ENCODE measurements at places on chromosomes 11 and 22.

DNA sequence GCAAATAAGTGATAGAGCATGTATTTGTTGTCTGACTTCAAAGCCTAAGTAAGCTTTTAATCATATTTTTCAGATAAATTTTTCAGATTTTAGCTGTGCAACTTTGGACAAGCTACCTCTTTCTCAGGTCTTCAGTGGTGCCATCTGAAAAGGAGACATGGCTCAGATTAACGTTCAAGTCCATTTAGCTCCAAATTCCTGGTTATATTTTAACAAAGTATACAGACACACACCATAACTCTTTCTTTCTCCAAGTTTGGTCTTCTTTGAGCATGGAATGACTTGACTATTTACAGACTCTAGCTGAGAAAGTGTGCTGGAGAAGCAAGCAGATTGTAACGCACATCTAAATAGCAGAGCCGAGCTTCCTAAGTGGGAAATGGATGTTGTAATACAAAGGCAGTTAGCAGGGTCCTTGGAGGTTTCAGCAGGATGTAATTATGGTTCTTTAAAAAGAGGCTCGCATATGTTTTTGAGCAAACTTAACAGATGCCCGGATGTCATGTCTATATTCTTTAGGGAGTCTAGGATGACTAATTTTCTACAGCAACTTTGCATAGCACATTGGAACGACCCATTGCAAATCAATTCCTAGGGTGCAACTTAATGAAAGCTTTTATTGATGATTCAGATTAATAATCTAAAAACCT, 128.1 kb upstream of the E2F8 start:
- no peak for DNase-seq

DNA sequence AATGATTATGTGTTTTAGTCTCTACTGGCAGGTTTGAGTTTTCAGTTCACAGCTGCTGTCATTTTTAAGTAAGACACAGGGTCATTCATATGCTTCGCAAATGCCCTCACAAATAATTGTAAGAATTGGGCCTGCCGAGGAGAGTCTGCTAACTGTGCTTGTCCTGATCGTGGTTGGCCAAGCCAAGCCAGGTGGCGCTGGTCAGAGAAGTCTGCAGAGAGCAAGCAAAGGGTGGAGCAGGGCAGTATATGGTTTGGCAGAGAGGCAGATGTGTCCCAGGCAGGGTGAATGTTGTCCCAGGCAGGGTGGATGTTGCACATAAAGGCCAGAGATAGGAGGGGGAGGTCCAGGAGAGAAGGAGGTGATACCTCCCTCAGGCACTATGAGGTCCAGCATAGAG, 52.7 kb downstream of the SCN3B start:
- DNase-seq = no peak

DNA sequence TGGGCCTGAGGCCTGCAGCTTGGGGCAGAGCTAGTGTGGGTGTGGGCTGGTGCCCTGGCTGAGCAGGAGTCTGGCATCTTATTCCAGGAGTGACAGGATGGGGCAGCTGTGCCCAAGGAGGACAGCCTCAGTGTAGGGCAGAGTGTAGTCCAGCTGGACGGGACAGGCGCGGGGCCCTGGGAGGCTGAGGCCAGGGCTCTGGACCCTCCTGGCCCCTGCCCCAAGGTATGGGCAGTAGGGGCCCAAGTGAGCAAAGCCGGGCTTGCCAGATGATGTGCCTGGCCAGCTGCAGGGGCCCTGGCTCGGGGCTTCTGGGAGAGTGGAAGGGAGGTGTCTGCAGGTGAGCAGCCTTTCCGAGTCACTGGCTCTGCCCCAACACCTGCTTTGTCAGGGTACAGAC, 1190.9 kb downstream of the BRD1 start:
- no peak for DNase-seq

DNA sequence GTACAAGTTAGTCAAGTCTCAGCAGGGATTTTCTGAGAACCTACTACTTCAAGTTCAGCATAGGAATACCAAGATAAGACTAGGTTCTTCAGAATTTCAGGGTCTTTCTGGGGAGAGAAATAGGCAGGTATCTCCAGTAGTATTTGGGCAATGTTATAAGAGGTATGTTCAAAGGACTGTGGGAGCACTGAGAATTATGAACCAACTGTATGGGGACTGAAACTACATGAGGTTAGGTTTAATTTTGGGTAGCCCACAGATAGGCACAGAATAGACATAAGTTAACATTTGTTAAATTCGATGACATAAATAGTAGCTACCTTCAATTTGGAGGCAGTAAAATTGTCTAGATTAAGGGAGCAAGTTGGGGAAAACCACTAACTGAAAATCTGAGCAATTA, 9.2 kb upstream of the GAB2 start:
- no peak for DNase-seq

GRCh38 chr11:56577621-56578020, at the start of gene OR5M10:
Gene OR5M10 (minus strand): TSS chr11:56577721. CDS start chr11:56577721, 0 bp downstream.
- DNase-seq = no peak

DNA sequence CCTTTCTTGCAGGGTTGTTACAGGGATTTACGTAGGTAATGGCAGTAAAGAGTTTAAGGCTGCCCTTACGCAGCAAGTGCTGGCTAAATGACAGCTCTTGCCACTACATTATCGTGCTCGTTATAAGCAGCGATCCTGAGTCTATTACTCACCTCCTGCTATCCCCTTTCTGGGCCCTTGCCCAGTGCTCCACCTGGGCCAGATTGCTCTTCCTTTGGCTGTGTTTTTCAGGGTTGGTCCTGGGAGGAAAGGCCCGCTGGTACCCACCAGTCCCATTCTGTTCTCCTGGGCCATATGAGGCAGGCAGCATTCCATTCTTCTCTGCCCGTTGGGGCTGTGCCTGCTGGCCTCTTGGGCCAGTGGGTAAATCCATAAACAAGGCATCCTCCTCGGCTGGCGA, 87.5 kb downstream of the C11orf58 start:
- DNase-seq = no peak

DNA sequence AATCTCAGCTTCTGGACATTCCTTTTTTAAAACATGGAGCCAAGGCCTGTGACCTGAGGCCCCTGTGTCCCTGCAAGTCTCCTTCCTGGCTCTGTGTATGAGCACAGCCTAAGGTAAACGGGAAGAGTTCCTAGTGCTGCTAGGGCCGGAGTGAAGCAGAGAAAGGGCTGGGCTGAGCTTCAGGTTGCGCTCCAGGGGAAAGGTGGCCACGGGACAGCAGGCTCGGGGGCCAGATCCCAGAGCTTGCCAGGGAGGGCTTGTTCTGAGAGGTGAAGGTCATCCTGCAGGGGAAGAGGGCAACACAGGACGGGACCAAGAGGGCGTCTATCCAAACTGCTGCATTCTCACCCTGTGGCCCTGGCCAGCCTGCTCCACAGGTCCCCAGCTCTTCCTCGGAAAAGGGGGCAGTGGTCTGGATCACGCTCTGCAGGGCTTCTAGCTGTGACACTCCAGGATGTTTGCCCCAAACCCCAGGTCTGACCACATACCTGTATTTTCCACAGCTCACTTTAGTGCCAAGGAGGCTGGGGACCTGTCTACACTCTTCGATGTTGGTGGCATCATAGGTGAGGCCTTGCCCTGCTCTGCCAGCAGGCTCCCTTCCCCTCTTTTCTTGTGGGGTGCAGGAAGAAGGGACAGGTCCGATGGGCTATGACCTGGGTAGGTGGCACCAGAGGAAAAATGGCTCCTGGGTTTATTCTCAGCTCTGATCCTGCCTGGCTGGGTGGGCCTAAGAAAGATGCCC, 20.4 kb downstream of the SLC37A2 start:
- no peak for DNase-seq

DNA sequence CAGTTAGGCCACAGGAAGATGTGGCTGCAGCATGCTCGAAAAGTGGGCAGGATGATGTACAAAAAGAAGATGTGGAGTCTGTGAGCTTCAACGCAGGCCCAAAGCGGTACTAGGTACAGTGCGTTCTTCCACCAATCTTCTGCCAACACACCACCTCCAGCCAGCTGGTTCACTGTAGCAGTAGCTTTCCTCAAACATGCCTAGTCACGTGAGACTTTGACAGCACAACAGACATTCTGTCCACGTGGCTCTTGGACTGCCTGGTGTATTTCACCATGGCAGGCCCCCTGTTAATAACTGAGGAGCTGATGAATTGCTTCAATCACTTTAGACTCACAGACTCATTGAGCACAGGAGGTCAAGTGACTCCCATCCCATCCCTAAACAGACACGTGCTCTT, 14.1 kb downstream of the SYN3 start:
- no peak for DNase-seq

GRCh38 chr22:30628491-30628890, 7.1 kb upstream of the SLC35E4 start:
- no peak for DNase-seq

DNA sequence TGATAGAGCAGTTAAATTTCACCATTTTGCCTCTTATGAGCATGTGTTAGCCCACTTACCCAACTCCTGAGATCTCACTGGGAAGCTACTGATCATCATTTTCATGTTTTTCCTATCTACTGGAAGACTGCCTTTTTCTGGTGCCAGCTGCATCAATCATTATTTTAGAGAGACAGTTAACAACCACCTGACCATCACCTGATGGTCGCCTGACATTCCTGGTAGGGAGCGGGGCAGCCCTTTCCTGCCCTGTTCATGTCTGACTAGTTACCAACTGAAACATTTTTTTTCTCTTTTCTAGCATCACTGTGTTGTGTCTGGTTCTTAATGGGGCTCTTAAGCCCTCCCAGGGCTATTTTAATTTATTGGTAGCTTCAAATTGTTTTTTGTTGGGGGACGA, 20.2 kb upstream of the PATL1 start:
- no peak for DNase-seq

- DNase-seq = no peak
Measured at GRCh38 chr22:49663311-49663711, 164.4 kb downstream of the BRD1 start.

- no peak for DNase-seq
Measured at GRCh38 chr22:40703736-40704135, 24.5 kb downstream of the MCHR1 start.

DNA sequence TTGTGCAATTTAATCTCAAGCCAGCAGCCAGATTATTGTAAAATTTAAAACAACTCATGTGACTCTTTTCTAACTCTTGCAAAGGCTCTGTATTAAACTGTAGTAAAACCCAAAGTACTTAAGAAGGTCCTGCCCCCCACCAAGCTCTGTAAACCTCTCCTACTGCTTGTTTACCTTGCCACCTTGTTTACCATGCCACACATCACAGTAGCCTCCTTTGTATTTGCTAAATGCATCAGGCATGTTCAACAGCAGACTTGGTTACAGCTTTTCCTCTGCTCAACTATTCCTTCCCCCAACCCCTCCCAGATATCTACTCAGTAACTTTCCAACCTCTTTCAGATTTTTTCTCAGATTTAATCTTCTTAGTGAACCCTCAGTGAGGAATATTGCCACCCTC, 861.6 kb downstream of the METTL15 start:
- no peak for DNase-seq

DNA sequence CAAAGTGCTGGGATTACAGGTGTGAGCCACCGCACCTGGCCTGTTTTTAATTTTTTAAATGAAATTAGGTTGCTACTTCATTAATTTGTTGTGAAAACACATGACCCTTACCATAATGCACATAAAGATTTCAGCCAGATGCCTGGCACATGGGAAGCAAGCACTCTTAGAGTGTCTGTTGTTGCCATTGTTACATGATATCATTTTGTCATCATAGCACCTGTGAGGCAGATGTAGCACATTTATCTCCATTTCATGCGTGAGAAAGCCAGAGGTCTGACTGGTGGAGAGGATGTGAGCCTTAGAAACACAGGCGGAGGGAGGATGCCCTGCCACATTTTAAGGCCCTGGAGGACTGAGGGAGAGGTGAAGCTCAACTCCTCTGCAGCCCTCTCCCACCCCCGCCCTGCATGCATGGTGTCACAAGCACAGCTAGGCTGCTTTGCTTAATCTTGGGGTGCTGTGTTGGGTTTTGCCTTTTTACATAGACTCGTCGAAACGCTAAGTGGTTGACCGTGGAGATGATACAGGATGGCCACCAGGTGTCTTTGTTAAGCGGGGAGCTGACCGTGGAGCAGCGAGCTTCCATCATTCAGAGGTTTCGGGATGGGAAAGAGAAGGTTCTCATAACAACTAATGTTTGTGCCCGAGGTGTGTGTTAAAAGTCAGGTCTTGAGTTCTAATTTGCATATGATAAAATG, 14.0 kb downstream of the DDX25 start:
- DNase-seq = no peak

GRCh38 chr11:65067446-65067845, 9.1 kb upstream of the NAALADL1 start:
- no peak for DNase-seq

- DNase-seq = no peak
Measured at GRCh38 chr22:24107661-24108060, 73.6 kb upstream of the SUSD2 start.

DNA sequence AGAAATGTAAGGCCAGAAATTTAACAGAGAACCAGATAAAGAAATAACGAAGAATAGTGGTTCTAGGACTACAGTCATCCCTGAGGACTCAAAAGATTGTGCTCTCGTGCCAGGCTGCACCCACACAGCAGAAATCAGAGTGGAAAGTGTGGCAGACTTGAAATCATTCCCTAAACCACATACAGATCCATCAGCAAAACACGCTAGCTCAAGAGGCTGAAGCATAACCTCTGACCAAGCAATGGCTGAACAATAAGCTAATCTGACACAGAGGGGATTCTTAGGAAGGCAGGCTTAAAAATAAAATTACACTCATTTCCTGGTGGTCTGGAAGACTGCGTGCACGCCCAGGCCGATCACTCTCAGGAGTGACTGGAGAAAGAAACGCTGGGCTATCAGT, 19.0 kb downstream of the NCF4 start:
- DNase-seq = no peak

DNA sequence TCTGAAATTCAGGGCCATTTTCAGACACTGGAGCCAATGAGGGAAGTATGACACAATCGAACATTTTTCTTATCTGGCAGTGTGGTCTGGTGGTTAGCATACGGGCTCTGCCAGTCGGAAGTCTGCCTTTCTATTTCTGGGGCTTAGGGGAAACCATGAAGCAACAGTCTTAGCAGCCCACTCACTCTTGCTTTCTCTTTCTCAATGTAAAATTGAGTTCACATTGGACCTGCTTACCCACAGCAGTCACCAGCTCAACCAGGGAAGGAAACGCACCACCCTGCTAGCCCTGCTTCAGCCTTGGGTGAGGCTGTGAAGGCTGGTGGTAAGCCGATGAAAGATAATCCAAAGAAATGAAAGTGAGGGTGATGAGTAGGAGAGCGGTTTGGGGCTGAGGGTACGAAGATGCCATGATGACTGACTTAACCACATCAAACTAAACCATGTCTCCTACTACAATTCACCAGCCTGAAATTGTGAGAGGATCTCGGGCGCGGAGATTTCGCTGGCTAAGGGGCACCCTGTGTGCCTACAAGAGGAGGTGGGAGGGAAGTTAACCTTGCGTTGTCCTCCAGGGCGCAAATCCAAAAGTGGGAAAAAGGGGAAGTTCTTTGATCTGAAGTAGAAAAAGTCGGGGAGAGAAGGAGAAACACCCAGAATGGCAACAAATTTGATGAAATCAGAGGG, 2.0 kb upstream of the LMO2 start:
- no peak for DNase-seq

- DNase-seq = peak; percentile 56
Measured at GRCh38 chr11:2156416-2157182, 4.4 kb downstream of the INS start.

GRCh38 chr11:132992838-132993631, 539.3 kb downstream of the OPCML start:
- DNase-seq = no peak

GRCh38 chr11:64935359-64936081, at the start of gene GPHA2:
Gene GPHA2 (minus strand): TSS chr11:64935893. CDS start chr11:64935460, 433 bp downstream.
- no peak for DNase-seq
